Breast epithelium (tissue), 4 donors: ENCODE measurements at places on chromosomes 5 and 9. TPM values are rescaled to one million over a fixed set of nuclear protein-coding genes. Genes with fewer than 3 reads are reported as not detected.

The ARAP3 gene
- 5.9 TPM for total RNA-seq

GRCh38 chr5:43305948-43306565, 7.2 kb downstream of the HMGCS1 start:
- no peaks in the 10 kb centered on the region for H3K27me3 ChIP-seq
- no peaks in the 10 kb centered on the region for H3K36me3 ChIP-seq
- H3K4me3 ChIP-seq: no peak overlapping the region
- no peak overlapping the region for H3K27ac ChIP-seq

The UGT3A2 gene
- not detected for total RNA-seq

The KLF4 gene
- total RNA-seq: 52.7 TPM

DNA sequence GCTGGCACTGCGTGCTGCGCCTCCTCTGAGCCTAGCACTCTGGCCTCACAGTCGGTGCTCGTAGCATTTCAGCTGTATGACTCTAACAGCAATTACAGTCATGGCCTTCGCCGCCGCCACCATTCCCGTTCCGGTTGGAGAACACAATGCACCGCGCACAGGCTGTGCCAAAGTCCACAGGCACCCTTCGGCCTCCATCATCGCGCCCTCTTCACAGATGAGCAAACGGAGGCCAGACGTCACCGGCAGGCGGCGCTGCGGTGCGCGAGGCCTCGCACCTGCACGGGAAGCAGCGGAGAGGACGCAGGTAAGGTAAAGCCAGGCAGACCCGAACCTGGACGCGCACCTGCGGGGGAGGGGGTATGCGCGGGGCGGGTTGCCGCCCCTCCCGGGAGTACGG, 128.9 kb downstream of the BARX1 start:
- no peak overlapping the region for H3K4me3 ChIP-seq
- no peak overlapping the region for H3K27ac ChIP-seq
- peaks cover 31% of the 10 kb centered on the region for H3K27me3 ChIP-seq
- no peak for DNase-seq

DNA sequence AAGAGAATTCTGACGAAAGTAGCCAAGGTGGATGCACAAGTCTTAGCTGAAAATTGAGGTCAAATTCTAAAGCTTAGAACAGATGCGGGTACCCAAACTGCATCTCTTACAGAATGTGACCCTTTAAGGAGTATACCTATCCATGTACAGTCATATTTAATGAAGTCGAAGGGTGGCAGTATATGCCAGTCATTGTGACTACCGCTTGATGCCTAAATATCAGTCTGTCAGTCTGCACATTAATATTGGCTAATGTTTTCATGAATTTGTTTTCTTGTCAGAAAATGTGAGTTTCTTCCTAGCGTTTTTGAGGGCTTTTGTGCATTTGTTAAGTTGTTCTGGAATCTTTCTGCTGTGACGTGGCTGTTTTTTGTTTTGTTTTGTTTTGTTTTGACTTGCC, 264.5 kb upstream of the ELAVL2 start:
- no peak overlapping the region for H3K4me3 ChIP-seq
- no peaks in the 10 kb centered on the region for H3K36me3 ChIP-seq
- no peaks in the 10 kb centered on the region for H3K27me3 ChIP-seq
- H3K27ac ChIP-seq: no peak overlapping the region

DNA sequence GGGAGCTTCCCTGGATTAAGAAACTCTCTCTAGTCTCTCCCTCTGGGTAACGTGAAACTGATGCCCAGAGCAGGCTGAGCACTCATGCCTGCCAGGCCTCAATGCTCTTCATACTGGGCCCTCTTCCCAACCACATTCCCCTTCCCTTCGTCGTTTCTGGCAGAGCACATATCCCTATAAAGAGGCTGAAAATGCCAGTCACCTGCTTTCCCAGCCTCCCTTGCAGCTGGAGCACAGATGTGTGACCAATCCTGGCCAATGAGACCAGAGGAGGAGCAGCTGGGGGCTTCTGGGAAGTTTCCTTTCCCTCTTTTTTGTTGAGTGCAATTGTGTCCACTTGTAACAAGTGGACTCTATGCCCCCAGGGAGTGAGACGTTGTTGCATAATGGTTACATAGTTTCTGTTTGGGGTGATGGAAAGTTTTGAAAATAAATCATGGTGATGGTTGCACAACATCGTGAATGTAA, 30.2 kb upstream of the SMIM23 start:
- no peaks in the 10 kb centered on the region for H3K36me3 ChIP-seq
- H3K4me1 ChIP-seq: peaks cover 5% of the 10 kb centered on the region
- no peak for DNase-seq
- H3K4me3 ChIP-seq: no peak overlapping the region
- H3K27ac ChIP-seq: no peak overlapping the region
- H3K27me3 ChIP-seq: no peaks in the 10 kb centered on the region

DNA sequence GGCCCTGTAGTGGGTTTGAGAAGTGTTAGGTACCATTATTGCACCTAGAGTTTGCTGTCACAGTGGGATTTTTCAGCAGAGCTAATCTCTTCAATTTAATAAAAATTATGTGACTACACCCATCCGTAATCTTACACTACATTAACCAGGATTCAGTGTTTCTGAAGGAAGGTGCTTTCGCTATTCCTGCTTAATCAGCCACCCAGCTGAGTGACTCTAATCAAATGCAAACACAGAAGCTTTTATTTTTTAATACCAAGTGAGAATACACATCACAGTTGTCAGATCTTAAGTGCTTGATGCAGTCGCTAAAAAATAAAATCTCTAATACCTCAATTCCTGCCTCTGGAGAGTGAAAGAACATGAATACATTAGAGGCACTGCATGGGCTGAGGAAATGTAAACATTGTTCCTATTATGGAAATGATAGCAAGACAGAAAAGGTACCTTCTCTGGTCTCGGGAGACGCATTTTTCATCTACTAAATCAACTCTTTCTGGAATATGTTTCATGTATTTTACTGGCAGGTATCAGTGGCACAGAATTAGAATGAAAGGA, 125.7 kb downstream of the SEMA6A start:
- peaks cover 5% of the 10 kb centered on the region for H3K36me3 ChIP-seq
- no peaks in the 10 kb centered on the region for H3K27me3 ChIP-seq
- no peak overlapping the region for H3K4me3 ChIP-seq
- no peaks in the 10 kb centered on the region for H3K4me1 ChIP-seq
- DNase-seq: no peak

DNA sequence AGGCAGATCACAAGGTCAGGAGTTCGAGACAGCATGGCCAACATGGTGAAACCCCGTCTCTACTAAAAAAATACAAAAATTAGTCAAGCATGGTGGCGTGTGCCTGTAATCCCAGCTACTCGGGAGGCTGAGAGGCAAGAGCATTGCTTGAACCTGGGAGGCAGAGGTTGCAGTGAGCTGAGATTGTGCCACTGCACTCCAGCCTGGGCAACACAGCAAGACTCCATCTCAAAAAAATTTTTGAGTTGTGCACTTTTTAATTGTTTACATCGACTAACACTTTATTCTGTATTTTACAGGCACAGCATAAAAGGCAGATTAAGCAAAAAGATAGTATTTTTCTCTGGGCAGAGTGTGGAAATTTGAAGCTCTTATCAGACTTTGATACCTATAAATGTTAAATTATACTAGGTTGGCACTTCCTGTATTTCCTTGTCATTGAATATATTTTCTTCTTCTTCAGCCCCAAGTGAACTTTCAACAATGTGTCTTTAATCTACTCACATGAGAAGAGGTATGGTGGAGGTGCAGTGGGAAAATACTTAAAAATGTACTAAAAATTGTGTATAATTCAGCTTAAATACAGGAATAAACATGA, 180.6 kb upstream of the ELL2 start:
- H3K36me3 ChIP-seq: no peaks in the 10 kb centered on the region
- H3K27ac ChIP-seq: no peak overlapping the region
- H3K4me3 ChIP-seq: no peak overlapping the region
- H3K4me1 ChIP-seq: no peaks in the 10 kb centered on the region

The OR1L4 gene
- not detected for total RNA-seq
